Esophagus squamous epithelium (tissue), 5 donors: ENCODE measurements at places on chromosomes 6 and 20.

- DNase-seq = no peak
Observed at GRCh38 chr6:74742793-74743508, 462.9 kb downstream of the COL12A1 start.

DNA sequence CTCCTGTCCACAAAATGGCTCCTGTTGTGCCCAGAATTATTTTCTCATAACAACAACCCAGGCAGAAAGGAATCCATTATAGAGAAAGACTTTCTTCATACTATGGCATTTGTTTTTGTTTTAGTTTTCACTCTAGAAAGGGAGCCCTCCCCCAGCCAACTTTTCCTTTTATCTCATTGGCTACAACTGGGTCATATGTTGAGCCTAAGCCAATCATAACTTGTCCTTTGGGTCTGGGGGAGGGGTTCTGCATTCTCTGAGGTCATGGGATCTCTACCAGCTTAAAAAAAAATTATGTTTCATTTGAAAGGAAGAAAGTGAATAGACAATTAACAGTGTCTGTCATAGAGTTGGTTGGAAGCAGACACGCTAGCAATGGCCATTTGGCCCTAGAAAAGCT lies 177.6 kb downstream of the AIG1 start:
- no peak for DNase-seq

DNA sequence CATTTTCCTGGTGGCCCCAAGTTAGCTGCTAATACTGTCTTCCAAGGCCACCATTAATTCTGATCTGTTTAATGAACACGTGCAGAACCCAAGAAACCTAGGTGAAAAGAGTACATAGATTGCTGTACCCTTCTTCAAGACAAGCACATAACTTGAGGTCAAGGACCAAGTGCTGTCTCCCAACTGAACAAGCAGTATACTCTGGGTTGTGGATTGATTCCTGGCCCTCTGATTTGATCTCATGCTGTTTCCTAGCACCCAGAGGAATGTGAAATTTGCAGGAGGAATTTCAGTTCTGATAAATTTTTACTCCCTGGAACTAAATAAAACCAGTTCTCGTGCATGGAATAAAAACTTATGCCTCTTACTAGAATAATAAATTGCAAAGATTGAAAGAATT lies 75.6 kb downstream of the MTFR2 start:
- DNase-seq = no peak

- DNase-seq = no peak
Observed at GRCh38 chr6:3520281-3521230, 63.7 kb upstream of the SLC22A23 start.

DNA sequence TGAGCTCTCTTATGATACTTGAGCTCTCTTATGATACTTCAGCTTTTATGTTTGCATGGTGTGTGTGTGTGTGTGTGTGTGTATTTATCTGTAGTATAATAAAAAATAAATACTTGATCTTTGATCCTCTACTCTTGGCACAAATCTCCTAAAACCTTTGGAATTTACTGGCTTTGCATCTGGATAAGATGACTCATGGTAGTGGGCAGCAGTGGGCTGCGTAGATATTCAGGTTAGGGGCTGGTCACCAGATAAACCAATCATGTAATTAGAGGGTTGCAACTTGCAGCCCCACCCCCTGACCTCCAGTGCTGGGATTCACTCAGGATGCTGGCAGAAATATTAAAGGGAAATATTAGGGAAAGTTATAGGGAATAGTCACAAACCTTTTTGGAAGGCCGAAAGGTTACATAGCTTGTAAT lies 151.9 kb upstream of the COL21A1 start:
- DNase-seq = no peak

DNA sequence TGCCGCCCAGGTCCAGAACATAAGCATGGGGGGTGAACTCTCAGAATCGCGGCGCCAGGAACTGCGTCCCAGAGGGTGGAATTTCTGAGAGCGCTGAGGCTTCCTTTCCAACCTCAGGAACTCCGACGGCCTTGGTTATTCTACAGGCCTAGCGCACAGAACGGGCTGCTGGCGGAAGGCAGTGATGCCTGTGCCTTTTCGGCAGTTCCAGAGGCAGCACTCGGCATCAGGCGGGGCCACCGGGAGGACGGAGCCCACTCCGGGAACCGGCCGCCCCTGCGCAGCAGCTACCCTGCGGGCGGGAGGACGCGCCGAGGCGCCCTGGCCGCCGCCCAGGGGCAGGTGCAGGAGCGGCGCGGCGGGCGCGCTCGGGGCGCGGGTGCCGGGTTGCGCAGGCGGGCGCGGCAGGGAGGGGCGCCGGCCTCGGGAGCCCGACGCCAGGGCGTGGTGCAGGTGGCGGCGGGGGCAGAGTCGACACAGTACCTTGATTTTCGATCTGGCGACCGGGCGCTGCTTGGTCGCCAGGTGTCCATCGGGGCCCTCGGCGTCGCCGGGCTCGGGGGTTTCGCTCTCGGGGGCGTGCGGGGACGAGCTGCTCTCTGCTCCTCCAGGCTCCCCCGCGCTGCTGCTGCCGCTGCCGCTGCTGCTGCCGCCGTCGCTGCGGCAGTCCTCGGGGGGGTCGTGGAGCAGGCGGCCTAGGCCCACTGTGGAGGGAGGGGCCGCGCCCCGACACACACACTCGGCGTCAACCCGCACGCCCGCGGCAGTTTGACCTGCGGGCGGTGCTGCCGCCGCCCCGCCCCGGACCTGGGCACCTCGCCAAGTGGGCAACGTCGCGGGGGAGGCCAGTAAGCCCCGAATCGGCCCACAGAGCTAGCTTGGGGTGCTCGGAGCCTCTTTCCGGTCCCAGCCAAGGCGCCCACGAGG lies 1.3 kb downstream of the OVOL2 start:
- no peak for DNase-seq

DNA sequence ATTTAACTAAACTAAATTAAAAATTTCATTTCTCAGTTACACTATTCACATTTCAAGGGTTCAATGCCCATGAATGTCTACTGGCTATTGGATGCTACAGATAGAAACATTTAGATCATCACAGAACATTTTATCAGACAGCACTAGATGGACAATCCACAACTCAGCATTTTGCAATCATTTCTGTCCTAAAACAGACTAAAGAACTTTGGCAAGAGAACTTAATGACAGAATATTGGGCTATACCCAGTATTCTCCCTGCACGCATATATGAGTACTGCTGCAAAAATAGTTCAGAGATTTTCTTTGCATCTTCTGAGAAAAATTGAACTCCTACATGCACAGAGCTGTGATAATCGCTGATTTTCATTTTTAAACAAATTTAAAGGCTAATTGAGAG lies 36.1 kb upstream of the FBXO30 start:
- no peak for DNase-seq

GRCh38 chr6:149170564-149171452 lies 146.7 kb upstream of the TAB2 start:
- DNase-seq = no peak

DNA sequence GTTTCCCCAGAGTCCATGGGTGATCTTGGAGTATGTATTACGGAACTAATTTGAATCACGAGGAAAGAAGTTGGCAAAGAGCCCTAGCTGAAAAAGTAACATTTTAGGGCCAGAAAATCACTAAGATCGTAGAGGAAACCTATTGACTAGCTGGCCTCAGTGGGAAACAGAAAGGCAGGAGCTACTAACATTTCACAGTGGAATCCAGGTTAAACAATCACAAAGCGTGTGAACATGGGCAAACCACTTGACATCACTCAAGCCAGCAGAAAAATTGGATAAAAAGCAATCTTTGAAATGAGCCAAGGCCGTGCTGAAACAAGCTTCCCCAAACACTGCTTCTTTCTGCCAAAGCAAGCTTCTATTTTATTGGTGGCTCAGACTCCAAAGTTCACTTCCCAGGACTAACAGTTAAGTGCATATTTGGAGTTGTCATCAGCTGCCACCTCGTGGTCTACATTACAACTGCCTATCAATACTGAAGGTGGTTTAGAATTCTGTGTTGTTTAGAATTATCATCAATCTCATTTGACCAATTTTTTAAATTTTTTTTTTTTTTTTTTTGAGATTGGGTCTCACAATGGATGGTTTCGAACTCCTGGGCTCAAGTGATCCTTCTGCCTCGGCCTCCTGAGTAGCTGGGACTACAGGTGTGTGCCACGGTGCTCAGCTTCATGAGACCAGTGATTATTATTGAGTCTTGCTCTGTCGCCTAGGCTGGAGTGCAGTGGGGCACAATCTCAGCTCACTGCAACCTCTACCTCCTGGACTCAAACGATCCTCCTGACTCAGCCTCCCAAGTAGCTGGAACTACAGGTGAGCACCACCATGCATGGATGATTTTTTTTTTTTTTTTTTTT lies 10.6 kb downstream of the RPS10 start:
- no peak for DNase-seq

DNA sequence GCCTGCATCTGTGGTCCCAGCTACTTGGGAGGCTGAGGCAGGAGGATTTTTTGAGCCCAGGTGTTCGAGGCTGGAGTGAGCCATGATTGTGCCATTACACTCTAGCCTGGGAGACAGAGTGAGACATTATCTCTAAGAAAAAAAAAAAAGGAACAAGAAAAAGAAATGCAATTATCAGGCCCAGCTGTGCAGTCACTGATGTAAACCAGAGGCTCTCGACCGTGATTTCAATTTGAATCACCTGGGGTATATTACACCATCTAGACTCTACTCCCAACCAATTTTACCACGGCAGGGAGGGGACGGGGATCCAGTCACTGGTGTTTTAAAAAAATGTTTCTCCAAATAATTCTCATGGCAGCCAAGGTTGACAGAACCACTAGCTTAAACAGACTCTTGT lies 48.8 kb upstream of the NKX2-2 start:
- no peak for DNase-seq

DNA sequence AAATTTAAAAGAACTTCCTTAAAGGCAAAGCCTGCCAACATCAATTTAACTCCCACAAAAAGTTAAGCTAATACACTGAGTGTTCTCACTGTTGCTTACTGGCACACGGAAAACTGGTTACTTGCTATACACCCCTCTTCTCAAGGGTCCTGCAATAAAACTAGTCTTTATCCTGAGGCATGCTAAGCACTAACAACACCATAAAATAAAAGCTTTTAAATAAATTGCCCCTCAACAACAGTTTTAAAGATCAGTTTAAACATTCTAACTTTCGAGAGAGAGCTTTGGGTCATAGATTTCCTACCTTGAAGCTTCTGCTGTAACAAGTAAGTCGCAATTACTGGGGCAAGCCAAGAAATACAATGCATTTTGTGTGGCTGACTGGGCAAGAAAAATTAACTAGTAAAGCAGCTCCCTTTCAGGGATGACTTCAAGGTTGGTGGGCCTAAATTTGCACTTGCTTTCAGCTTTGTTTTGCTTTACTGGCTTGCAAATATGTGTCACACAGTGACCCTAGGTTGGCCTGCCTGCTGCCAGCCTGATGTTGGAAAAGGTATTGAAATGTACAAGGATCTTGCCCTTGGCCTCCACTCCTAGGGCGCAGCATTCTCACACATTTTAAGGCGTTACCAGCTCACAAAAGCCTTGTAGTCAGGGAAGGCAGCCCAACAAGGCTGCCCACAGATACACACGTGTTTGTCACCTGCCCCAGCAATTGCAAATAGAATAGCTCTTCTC lies 4.0 kb upstream of the HEY2 start:
- DNase-seq = no peak

DNA sequence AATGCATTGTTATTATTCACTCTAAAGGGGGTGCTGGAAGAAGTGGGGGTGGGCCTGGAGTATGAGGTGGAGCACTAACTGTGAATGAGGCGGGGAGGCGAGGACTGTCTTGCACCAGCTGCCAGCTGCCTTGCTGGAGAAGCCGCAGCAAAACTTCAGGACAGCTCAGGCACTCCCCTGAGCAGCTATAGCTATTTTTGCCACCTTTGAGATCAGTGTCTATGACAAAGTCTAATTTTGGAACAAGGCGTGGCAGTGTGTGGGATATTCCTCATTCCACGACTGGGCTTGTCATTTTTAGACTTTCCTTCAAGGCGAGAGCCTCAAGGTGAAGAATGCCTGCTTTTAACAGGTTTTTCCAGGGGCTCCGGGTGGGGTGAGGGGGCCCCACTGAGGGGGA lies 143.8 kb downstream of the DOK5 start:
- no peak for DNase-seq

DNA sequence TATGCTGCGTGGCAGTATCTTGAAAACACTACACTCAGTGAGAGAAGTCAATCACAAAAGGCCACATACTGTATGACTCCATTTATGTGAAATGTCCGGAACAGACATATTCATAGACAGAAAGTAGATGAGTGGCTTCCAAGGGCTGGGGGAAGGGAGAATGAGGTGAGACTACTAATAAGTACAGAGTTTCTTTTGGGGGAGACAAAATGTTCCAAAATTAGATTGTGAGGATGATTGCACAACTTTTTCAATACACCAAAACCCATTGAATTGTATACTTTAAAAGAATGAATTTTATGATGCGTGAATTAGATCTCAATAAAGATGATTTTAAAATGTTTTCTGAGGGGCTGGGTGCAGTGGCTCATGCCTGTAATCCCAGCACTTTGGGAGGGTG lies 9.2 kb upstream of the SPO11 start:
- DNase-seq = no peak

DNA sequence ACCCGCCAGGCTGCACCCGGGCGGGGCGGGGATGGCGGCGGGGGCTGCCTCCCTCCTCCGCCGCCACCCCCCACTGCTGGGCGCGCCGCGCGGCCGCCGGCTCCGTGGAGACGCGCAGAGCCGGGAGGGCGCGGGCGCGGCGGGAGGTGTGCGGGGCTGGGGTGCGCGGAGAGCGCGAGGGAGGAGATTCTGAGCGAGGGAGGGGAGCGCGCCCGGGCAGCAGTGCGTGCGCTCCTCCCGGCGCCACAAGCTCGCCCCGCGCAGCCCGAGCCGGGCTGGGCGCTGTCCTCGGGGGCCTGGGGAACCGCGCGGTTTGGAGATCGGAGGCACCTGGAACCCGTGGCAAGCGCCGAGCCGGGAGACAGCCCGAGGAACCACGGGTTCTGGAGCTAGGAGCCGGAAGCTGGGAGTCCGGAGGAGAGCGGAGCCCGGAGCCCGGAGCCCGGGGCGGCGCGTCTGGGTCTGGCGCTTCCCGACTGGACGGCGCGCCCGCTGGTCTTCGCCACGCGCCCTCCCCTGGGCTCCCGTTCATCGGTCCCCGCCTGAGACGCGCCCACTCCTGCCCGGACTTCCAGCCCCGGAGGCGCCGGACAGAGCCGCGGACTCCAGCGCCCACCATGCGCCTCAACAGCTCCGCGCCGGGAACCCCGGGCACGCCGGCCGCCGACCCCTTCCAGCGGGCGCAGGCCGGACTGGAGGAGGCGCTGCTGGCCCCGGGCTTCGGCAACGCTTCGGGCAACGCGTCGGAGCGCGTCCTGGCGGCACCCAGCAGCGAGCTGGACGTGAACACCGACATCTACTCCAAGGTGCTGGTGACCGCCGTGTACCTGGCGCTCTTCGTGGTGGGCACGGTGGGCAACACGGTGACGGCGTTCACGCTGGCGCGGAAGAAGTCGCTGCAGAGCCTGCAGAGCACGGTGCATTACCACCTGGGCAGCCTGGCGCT lies at the start of gene NTSR1:
TSS of gene NTSR1 (plus strand) at position 246 of the 946 bp plus-strand sequence. CDS start at position 618, 372 bp downstream.
- DNase-seq = no peak
